ENCODE measurements at places on chromosomes 6 and 20.

GRCh38 chr20:19571996-19572395 lies 186.1 kb upstream of the RIN2 start:
- no peak for DNase-seq

DNA sequence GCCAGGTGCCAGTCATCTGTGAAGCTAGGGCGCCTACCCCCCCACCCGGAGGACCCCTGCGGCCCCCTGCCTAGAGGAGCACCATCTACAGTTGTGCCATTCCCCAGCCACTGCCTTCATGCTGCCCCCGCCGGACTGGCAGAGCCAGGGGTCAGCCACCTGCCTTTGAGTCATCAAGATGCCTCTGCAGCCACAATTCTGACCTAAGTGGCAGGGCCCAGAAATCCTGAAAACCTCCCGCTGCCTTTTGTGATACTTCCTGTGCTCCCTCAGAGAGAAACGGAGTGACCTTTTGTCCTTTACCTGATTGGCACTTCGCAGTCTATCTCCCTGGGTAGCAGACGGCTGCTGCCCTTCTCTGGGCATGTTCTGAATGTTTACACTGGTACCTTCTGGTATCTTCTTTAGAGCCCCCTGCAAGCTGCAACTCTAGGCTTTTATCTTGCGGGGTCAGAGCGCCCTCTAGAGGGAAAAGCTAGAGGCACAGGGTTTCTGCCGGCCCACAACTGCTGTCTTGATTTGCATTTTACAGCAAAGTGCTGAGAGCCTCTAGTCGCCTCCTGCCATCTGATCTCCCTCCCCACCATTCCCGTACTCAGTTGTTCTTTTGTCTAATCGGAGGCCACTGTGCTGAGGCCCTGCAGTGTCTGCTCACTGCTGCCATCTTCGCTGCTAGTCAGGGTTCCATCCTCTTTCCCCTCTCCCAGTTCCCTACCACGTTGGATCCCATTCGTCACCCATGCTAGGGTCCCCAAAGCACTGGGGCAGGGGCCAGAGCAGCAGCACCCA lies 26.9 kb downstream of the SPATA2 start:
- DNase-seq, result peak; percentile 47

DNA sequence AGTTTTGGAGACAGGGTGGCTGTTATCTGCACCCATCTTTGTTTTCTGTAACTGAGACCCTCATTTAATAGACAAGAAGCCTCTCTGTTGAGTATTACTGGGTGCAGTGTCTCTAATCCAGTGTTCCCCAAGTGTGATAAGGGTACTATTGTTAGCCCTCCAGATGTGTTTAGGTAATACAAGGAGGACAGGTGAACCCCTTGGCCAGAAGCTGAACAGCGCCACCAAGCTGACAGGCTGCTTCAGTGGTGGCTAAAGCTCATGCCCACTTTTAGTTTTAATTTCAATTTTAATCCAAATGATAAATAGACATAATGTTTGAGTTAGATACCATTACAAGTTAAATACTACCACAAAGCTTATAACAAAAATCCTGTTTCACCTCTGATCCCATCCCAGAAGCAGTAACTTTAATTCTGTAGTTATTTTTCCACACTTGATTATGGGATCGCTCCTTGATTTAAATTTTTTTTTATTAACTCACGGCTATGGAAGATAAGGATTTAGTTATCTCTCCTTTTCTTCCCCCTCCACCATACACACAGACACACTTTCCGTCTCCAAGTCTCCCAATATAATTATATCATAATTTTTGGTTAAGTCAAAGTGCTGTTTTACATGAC lies 8.4 kb upstream of the STK35 start:
- no peak for DNase-seq

- DNase-seq, result peak; percentile 46
Measured at GRCh38 chr6:2790588-2791449, 25.6 kb downstream of the WRNIP1 start.

DNA sequence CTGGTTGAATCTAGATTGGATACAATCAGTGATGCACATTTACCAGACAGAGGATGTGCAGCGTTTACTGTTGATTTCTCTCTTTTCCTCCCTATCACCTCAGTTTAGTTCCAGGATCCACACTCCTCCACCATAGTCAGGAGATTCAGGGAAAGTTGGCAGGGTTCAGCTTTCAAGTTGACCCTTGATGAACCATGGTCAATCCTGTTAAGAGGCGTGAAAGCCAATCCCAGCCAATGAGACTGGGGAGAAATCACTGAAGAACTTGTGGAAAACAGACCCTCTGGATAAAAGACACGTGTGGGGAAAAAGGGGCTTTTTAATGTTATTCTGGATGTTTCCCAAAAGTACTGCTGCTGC lies 19.2 kb upstream of the SCP2D1 start:
- DNase-seq, result no peak
